CD4-positive, alpha-beta T cell treated with Interleukin-6 at 100 ng/mL for 8 hours (primary cell): ENCODE measurements at places on chromosomes 6 and 20.

GRCh38 chr6:147947521-147947920 lies 395.1 kb upstream of the SASH1 start:
- DNase-seq, result no peak

GRCh38 chr6:63817492-63818050 lies 182.0 kb downstream of the PHF3 start:
- DNase-seq, result no peak

DNA sequence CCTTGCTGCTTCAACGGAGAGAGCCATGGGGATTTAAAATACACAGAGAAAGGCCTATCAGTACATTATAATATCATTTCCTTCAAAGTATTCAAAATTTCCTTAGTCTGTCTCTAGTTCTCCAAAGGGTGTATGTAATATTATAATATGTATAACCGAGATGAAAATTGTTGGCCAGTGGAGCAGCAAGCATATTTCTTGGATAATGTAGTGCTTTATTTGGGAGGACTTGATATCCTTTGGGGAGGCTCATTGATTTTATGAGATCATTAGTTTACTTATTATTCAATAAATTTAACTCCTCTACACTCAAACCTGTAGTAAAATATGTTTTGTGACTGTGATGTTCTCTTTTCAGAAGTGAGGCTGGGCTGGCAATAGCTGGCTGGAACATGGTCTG lies 802.9 kb upstream of the FLRT3 start:
- no peak for DNase-seq

DNA sequence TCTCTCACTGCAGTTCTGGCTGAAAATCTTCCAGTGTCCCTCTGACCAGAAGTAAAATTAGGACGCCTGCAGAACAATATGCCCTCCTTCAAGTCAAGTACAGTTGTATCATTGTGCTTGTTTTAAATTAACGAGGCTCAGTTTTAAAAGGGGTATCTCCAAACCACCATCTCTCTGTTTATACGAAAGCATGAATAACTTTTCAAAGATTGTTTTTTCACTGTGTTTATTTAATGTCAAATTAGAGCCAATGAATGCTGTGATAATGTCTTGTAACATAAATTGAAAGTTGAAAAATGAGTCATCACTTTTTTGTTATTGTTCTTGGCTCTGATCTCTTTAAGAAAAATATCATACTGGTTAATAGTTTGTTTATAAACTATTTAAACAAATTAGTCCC lies 230.7 kb upstream of the THEMIS start:
- no peak for DNase-seq

GRCh38 chr6:133568970-133569889 lies 319.7 kb upstream of the TCF21 start:
- DNase-seq, result no peak

- no peak for DNase-seq
Observed at GRCh38 chr6:11311970-11312369, 79.5 kb upstream of the NEDD9 start.

- DNase-seq, result no peak
Observed at GRCh38 chr20:11795071-11795615, 122.5 kb upstream of the BTBD3 start.

GRCh38 chr6:127515234-127515793 lies 3.8 kb downstream of the MTCL3 start:
- no peak for DNase-seq

DNA sequence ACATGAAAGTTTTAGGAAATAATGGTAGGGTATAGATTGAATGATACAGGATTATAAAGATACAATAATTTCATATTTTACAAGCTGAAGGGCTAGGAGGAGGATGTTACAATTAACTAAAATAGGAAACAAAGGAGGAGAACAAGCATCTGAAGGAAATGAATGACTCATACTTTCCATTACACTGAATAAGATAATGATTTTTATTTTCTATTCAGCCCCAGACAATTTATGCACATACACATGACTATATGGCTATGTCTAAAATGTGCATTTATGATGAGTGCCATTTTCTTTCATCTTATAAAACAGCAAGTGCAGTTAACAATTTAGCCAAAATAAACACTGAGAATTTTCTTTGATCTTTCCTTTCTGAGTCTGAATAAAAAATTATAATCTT lies 994.6 kb upstream of the ADGRB3 start:
- DNase-seq, result no peak

- DNase-seq, result no peak
Observed at GRCh38 chr6:101113468-101114260, 232.5 kb upstream of the ASCC3 start.

DNA sequence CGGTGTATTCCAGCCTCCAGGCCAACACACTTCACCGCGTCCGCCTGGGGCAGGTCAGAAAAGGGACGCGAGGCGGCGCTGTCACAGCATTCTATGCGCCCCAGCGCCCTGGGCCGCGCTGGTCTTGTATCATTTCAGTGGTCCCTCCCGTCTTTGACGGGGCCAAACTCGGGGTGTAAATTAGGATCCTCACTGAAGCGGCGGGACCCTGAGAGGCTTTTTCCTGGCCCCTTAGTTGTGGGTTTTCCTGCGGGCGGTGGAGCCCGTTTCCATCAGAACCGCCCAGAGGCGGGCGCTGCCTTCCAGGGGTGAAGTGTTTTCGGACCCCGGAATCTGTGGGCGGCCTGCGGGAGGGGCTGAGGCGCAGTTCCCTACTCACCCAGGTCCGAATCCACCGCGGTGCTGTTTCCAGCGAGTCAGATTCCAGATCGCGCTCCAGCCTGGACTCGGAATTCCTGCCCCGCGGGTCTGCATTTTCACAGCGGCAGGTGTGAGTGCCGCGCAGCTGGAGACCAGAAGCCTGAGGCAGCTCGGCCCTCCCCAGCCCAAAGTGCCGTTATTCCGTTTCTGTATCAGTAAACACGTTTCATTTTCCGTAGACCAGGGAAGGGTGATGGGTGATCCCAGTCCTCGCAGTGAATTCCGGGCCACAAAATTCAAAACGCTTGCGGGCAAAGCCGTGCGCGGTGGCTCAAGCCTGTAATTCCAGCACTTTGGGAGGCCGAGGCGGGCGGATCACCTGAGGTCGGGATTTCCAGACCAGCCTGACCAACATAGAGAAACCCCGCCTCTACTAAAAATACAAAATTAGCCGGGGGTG lies 3.9 kb upstream of the MICB start:
- peak; percentile 69 for DNase-seq

DNA sequence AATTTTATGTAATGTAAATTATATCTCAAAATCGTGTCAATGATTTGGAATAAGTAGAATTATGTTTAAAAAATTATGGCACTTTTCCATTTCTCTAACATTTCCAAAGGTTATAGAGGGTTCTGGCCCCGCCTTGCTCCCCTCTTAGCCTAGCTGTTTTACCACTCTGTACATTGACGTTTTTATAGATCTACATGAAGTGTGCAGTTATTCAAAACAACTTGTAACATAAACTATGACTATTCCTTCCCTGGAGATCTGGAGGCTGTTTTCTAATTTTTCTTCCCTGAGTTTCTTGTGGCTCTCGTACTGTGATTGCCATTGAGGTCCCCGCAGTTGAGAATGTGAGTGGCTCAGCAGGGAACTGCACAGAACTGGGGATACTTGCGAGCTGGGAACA lies 48.4 kb downstream of the IYD start:
- no peak for DNase-seq

GRCh38 chr6:121614115-121614514 lies 178.7 kb downstream of the GJA1 start:
- no peak for DNase-seq

DNA sequence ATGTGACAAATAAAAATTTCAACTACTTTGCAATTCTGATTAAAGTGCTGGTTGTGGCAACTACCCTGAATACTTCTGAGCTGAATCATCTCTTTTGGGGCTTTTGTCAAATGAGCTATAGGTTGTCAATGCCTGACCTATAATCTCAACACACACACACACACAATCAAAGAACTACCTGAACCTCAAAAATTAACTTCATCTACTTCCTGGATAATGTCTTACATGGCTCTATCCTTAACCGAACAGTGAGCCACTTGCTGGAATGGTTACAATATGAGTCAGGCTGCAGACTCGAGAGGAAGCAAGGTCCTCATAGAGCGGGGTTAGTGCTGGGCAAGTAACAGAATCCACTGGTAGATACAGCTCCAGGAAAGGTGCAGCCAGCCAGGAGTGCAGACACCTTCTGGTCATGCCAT lies 70.6 kb upstream of the DST start:
- no peak for DNase-seq

GRCh38 chr20:5786930-5787795 lies 37.0 kb downstream of the SHLD1 start:
- no peak for DNase-seq

DNA sequence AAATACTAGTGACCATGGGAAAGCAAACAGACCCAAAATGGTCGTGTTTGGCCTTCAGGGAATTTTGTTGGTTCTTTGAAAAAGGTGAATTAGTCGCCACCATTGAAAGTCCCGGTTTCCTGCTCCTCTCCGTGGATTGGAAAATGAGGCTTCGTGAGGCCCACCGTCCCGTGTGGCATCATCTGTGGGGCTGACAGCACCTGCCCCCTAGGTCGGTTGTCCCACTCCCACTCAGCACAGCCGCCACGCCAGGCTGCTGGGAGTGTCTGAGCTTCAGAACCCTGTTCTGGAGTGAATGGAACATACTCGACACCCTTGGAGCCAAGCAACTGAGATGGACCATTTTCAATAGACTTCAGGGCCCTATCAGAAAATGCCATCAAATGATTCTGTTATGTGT lies 33.0 kb upstream of the FOXC1 start:
- no peak for DNase-seq

DNA sequence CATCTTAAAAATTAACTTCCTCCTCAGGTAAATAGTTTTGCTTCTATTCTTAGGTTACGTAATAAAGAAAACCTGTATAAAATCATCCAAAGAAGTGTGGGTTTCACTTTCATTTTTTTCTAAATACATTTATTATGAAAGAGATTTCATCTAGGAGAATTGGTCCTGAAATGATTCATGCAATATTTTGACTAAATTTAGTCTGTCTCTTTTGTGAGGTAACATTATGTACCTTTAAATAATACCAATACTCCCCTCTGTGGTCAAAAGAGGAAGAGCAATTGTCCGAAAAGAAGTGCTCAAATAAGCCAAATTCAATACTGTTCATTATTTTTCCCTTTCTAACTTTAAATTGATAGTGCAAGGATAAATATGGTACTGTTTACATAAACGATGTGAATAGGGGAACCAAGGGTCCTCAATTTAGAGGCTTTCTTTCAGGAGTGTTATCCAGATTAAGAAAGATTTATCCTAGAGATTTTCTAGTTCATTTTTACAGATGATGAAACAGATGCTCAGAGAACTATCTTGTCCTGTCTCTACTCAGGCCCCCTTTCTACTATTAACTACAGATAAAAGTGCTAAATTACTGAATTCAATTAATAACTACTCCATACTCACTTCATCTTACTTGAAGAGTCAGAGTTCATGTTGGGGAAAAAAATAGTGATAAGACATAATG lies 26.2 kb downstream of the CYP39A1 start:
- peak; percentile 1 for DNase-seq

GRCh38 chr20:59027741-59028320 lies 4.3 kb downstream of the ATP5F1E start:
- no peak for DNase-seq

- no peak for DNase-seq
Observed at GRCh38 chr6:162543221-162543620, 184.3 kb downstream of the PRKN start.

GRCh38 chr6:27591699-27592480 lies 119.0 kb upstream of the ZNF184 start:
- no peak for DNase-seq

DNA sequence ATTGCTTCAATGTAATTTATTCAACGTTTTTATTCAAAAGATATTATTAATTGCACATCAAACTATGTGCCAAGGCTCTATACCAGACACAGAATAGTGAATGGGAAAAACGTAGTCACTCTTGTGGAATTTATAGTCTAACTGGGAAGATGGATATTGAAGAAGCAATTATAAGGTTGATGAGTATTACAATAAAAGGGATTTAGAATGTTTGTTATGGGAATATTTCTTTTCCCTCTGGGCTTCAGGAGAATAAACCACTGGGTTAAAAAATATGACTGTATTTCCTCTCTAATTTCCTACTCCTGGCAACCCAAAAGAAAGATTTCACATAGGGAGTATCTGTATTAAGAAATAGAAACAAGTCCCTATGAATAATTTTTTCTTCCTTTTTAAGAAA lies 25.1 kb upstream of the UTRN start:
- no peak for DNase-seq

DNA sequence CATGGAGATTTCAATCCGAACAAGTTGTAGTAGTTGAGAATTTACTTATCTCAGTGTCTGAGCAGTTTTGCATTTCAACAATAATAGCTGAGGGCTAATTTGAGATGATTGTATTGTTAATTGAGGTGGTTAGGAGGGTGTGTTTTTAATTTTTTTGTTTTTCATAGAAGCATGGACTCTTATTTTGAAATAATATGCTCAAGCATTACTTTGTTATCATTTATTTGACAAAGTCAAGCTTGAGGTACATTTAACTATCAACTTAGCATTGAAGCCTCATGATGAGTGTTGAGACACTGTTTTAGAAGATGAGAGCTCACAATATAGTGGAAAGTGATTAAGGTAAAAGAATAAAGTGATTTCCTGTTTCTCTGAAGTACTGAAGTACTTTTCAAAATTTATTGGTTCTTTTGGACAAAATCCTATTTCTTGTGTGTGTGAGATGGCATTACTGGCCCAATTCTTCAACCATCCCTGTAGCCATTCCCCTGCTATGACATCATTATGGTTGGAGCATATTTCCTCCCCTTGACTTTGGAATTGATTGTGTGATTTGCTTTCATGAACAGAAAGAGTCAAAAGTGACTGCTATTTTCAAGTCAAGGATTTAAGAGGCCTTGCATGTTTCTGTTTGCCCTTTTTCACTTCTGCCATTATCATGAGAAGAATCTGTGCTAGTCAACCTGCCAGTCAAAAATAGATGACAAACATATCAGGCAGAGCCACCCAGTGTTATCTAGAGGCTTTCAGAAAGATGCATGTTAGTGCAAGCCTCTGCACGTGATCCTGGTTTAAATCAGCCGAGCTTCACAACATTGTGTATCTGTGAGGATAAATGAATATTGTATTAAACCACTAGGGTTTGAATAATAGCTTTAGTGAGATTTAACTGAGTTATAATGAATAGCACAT lies 1112.3 kb upstream of the CITED2 start:
- no peak for DNase-seq

DNA sequence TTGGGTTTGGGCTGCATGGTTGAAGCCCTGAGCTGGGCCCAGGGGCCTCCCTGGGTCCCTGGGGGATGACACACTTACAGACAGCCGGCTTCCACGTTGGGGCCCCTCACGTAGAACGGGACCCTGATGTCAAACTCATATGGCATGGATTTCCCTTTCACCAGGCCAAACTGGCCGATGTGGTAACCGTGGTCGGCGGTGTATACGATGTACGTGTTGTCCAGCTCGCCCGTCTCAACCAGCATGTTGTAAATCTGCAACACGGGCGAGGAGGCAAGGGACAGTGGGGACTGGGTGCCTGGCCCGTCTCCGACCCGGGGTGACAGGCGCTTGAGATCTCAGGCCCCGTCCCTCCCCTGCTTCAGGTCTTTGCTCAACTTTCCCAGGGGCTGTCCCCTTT lies 102.4 kb downstream of the SULF2 start:
- DNase-seq, result no peak

GRCh38 chr20:46243707-46244628 lies 64.3 kb downstream of the CDH22 start:
- no peak for DNase-seq

GRCh38 chr20:38320221-38320620 lies 16.3 kb downstream of the BPI start:
- no peak for DNase-seq

GRCh38 chr20:63789836-63790571 lies 41.1 kb downstream of the ZBTB46 start:
- DNase-seq, result no peak

- no peak for DNase-seq
Observed at GRCh38 chr6:141437685-141438084, 695.0 kb upstream of the GJE1 start.
